LoVo (cell line): ENCODE measurements at places on chromosomes 7 and 10.
A peak's percentile ranks its signal among the peaks of the same experiment; 100 is the strongest.

DNA sequence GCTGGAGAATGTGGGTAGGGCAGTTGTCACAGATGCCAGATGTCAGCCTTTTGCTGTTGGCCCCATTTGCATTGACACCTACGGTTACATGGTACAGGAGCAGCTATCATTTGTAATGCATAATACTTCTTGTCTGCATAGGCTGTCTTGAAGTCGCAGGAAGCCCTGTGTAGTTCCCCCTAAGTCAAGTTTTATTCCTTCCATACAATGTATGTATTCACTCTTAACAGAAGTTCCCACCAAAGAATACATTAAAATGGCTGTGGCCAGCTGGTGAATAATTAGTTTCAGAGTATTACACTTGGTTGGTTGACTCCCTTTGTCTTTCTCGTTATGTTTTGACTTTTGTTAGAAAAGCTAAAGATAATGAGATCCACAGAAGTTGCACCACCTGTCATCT, 1169.0 kb downstream of the REEP3 start:
- DNase-seq: no peak

DNA sequence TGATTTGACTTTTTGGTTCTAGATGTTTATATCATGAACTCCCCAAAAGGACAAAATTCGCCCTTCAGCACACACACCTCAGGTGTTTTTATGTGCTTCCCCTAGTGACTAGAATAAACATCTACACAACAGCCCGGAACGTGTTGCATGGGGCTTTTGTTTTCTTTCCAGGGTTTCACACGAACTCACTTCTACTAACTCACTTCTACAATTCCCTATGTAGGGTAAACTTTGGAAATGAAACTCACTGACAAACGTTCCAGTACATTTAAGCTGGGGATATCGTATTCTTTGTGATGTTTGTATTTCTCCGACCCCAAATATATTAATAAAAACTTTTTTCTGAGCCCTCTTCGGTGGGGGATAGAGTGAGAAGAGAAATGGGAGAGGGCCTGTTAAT, 1.4 kb downstream of the TRA2A start:
- DNase-seq: peak; percentile 45

DNA sequence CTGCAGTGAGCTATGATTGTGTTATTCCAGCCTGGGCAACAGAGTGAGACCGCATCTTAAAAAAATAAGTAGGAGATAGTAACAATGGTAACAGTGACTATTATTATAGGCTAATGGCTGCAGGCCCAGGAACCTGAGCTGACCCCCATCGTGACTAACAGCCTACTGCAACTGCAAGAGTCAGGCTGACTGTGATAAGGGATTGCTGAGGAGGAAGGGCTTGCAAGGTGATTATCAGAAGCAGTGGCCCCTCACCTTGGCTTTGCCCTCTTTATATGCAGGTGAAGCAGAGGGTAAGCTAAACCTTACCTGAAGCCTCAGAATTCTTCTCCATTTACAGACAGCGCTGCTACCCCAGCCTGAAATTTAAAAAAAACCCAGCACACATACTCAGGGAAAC, 83.9 kb upstream of the SDK1 start:
- no peak for DNase-seq

- no peak for DNase-seq
Measured at GRCh38 chr7:106372126-106372525, 87.3 kb upstream of the NAMPT start.

DNA sequence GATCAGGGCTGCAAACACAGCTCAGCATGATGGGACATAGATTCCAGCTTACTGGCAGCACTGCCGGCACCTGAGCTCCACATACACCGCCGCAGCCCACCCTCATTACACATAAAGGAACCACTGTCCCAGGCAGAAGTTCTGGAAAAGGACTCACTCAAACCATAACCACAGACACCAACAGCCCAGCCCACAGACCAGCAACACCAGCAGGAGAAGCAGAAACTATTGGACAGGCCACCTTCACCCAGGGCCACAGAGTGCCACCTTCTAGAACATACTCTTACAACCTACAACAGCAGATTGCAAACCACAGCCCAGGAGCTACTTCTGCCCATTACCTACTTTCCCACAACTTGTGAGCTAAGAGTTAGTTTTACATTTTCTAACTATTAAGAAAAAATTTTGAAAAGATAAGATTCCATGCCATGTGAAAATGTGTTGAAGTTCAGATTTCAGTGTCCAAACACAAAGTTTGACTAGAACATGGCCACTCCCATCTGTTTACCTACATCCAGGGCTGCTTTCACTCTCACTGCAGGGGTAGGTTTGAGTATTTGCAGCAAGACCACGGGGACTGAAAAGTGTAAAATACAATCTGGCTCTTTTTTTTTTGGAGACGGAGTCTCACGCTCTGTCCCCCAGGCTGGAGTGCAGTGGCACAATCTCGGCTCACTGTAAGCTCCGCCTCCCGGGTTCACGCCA, 153.0 kb downstream of the TNS3 start:
- no peak for DNase-seq

DNA sequence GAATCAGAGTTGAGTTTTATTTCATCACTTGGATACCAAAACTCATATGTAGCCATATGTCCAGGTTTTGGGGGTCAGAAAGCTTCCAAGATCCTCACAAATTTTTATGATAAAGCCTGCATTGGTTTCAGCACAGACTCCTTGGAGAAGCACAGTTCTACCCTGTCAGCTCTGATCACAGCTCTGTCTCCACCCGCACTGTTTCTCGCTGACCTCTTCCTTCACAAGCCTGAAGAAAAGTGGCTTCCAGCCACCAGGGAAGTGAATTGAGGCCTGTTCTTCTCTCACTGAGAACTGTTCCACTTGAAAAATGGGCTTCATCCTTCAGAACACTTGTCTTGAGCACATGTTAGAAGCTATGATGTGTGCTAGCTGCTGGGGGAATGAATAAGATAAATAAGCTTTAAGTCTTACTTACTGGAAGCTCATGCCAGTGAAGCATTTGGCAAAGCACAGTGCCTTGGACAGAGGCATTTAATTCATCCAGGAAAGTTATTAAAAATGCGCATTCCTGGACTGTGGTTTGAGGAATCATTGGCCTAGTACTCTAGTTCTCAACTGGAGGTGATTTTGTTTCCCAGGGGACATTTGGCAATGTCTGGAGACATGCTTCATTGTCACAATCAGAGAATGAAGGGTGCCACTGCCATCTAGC, 133.6 kb downstream of the BMPER start:
- no peak for DNase-seq

DNA sequence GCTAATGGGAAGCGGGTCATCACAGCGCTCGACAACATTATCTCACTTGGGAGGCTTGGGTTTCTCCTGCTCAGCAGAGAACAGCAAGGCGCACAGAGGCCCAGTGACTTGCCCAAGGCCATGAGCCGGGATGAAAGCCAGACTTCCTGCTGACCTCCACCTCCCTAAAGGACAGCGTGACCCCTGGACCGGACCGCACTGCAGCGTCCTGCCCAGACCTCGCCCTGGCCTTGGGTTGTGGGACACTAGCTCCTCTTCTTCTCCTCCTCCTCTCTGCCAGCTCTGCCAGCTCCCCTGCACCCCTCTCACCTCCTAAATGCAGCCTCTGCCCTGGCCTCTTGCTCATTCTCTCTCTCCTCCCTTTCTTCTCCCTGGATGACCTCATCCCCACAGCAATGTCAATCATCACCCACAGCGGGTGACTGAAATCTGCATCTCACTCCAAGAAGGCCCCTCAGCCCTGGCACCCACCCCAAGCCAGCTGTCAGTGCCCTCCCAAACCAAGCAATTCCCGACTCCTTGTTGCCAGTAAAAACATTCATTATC, 19.4 kb downstream of the SPOCK2 start:
- no peak for DNase-seq

GRCh38 chr7:12257582-12257981, 46.5 kb downstream of the TMEM106B start:
- peak; percentile 39 for DNase-seq

DNA sequence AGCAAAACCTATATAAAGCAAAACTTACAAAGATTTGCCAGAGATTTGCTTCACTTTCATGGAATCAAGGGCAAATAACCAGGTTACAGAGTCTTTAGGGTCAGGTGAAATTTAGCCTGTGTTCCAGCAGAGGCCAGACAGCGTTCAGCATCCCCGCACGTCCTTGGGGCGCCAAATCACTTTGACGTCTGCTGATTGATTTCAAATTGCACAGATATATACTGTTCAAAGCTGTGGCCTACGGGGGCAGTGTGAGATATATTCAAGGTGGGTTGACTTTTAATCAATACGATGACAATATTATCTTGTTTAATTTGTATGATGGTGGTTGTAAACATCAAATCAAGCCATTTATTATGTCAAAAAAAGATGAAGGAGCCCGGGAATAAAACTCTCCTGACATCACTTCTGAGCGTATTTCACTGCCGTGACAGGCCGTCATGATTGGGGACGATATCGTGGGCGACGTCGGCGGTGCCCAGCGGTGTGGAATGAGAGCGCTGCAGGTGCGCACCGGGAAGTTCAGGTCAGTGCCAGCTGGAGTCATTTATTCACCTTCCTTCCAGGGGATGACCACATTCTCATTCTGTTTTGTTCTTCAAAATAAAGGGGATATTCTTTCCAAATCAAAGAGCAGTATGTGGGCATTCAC, 55.2 kb downstream of the LHPP start:
- DNase-seq: no peak

- DNase-seq: no peak
Measured at GRCh38 chr10:5938291-5938690, 39.1 kb downstream of the IL15RA start.

DNA sequence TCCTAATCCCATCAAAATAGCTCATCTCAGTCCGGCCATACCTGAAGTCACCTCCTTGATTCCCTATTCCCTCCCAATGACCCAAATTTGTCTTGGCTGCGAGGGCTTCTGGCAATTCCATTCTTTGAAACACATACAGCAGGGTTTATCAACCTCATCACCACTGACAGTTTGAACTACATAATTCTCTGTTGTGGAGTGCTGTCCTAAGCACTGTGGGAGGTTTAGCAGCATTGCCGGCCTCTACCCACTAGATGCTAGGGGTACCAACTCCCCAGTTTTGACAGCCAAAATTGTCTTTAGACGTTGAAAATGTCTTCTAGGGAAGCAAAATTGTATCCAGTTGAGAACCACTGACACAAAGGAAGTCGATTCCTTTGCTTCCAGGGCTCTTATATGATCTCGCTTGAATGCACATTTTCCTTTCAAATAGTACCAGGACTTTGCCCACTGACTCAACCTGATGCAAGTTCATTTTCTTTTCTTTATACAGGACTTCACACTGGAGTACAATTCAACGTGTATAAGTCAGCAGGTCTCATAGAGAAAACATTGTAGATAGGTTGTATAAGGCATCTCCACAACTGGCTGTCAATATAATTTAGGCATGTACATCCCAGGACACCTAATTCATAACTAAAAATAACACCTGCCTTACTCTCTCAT, 133.3 kb downstream of the STRA8 start:
- DNase-seq: no peak
